Nephron progenitor cell (in vitro differentiated cells): ENCODE measurements at places on chromosomes 5 and 9.
A peak's percentile ranks its signal among the peaks of the same experiment; 100 is the strongest.

DNA sequence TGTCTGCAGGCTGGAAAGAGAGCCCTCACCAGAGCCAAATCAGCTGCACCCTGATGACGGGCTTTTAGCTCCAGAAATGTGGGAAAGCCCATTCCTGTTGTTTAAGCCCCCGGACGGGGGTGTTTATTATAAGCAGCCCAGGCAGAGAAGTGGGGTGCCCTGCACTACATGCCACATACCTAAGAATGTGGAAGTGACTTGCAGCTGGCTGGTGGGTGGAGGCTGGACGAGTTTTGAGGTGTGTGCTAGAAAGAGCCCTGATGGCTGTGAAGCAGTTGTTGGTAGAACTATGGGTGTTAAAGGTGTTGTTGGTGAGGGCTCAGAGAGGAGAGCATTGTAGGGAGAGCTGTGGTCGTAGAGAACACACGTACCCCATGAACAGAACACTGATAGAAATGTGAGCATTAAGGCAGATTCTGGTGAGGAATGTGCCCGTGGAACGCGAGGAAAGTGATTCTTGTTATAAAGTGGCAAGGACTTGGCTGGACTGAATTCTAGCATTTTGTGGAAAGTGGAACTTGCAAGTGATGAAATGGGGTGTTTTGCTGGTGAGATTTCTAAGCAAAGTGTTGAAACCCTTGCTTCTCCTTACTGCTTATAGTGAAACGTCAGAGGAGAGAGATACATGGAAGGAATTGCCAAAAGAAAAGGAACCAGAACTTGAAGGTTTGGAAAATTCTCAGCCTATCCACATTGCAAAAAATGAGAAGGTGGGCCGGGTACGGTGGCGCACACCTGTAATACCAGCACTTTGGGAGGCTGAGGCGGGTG lies 38.9 kb downstream of the AHRR start:
- DNase-seq, result no peak

DNA sequence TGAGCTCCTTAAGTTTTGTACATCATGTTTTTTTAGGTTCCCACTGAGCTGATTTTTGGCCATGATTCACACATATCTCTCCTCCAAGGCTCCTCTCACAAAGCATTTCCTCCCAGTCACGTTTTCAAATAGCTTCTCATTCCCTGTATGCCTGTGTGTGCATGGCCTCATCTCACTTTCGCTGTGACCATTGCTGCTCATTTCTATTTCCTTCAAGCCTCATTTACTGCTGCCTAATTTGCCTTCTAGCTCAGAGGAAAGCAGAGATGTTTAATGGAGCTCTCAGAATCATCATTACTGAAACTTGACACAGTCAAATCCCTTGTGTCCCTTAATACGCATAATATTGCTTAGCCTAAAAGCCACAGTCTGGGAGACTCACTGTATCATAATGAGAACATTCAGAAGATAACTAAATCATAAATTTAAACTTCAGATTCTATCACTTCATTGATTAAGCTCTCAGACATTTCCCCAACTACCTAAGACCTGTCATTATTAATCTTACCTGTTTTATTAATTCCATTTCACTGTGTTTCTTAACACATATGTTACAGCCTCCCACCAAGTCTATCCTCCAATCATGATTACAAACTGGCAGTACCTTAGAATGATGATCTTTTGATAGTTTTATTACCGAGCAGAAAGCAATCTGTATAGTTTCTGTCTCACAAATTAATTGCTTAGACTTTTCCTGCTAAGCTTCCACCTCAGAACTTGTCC lies 278.3 kb upstream of the PTGER4 start:
- no peak for DNase-seq

- no peak for DNase-seq
These were observed 7.3 kb upstream of the IER5L start for GRCh38 chr9:129185402-129185801.

GRCh38 chr5:76625087-76625815 lies 2.0 kb upstream of the F2RL2 start:
- no peak for DNase-seq

GRCh38 chr9:134657666-134658377 lies 16.2 kb downstream of the COL5A1 start:
- DNase-seq, result peak; percentile 3

DNA sequence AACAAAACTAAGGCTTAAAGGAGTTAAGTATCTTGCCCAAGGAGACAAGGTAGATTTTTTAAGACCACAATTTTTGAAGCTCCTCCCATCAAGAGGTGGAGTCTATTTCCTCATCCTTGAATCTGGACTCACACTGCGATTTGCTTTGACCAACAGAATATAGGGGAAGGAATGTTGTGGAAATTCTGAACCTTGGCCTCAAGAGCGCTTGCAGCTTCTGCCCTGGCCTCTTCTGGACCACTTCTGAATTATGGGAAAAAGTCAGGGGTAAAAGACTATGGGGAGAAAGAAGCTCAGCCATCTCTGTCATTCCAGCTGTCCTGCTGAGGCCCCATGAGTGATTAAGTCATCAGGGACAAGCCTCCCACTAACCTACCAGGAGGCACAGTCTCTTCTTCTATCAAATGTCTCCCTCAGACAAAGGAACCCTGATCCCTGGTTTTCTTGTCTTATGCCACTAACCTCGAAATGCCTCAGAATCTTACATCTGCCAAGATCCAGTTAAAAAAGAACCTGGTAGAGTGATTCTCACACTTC lies 25.9 kb downstream of the MAPKAP1 start:
- no peak for DNase-seq

- DNase-seq, result no peak
These were observed 91.5 kb upstream of the CDH9 start for GRCh38 chr5:27129926-27130325.

DNA sequence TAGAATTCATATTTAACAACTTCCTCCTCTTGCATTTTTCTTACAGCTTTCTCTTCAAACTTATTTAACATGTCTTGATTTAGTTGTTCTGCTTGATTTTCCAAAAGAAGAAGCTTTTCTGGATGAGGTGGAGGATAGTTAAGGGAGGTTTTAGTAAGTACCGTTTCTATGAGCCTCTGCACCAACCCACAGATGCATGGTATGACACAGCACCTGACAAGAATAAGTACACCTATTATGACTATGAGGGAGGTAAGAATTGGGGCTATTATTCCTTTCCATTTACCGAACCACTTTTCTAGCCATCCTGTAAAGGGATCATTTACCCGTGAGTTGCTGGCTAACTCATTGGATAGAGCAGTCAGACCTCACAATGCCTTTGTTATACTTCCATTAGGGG lies 2.5 kb upstream of the HMGCS1 start:
- DNase-seq, result no peak

DNA sequence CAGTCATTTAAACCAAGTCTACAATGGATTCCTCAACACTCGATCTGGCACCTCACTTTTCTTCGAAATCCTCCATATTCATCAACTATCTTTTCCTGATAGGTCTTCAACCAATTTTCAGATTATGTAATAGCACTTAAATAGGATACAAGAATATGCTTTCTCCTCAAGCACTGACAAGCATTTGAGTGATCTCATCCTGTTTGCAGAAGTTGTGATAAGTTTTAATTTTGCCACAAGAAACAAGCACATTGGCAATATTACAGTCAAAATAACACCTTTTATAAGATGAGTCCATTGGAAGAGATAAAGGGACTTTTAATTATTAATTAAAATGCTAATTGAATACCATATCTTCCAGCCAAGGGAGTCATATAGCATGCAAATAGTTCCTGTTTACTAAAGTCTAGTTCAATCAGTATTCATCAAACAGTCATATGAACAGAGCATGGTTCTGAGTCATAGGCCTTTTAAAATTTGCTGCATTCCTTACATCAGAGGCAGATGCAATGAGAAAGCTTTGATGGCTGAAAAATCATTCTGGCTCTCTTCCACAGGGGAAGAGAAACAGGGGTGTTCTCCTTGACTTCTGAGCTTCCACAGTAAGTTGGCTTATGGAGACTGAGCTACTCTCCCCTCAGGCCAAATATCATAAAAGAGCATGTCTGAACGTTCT lies 32.7 kb upstream of the ZCCHC9 start:
- DNase-seq, result no peak

- DNase-seq, result no peak
These were observed 57.1 kb downstream of the FOXD1 start for GRCh38 chr5:73391441-73391881.

DNA sequence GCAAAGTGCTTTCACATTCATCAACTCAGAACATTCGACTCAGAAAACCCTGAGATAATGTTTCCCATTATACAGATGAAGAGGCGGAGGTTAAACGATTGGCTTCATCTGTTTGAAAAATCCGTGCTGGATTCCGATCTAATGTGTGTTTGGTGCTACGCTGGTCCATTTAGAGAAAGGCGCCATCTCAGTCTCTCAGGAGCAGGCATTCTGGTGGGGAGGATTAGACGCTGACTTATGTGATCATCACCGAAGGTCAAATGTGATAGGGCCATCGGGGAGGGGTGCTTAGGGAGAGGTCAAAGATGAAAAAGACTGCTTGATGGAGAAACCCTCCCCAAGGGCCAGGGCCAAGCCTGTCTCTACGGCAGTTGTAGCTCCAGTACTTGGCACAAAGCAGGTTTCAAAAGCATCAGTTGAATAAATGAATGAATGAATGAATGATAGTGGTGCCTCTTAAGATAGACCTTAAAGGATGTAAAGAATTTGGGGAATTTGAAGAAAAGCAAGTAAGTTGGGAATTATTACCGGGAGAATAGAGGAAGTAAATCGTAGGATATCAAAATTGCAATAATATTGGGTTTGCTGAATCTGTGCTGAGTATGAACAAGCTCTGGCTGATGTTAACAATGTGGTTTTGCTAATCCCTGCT lies 160.6 kb upstream of the SHB start:
- no peak for DNase-seq

GRCh38 chr5:126233256-126233655 lies 190.0 kb upstream of the GRAMD2B start:
- no peak for DNase-seq

- DNase-seq, result no peak
These were observed 71.0 kb upstream of the SLC1A3 start for GRCh38 chr5:36535378-36535777.
